ENCODE measurements at places on chromosomes 4 and X. TPM values are rescaled to one million over a fixed set of nuclear protein-coding genes. Genes with fewer than 3 reads are reported as not detected.

Gene ACTRT1
- not detected for polyA plus RNA-seq

Gene EFHC2
- polyA plus RNA-seq, result 0.29 TPM

Gene SHROOM4
- polyA plus RNA-seq, result 4.6 TPM

Gene XAGE1A
- not detected for polyA plus RNA-seq

Gene AKAP14
- polyA plus RNA-seq, result not detected

Gene SLC9A7
- 3.5 TPM for polyA plus RNA-seq

Gene PPP2R2C
- polyA plus RNA-seq, result 48.1 TPM

Gene SPARCL1
- polyA plus RNA-seq, result 345 TPM

DNA sequence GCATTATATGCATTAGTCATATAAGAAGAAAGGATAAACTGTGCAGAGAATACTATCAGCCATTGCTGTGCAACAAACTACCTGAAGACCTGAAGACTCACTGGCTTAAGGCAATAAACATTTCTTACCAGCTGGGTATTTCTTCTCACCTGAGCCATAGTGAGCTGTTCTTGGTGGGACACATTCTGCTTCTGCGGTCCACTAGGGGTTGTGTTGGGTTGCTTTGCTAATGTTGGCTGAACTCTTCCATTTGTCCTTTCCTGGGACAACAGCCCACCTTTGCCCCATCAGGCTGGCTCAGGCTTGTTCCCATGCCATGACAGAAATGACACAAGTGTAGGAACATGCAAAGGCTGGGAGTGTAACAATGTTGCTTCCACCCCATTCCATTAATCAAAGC lies 388.6 kb downstream of the PCDH7 start:
- no peak for DNase-seq

- no peak for DNase-seq
These were observed 898.3 kb downstream of the CCSER1 start for GRCh38 chr4:91025241-91026148.

DNA sequence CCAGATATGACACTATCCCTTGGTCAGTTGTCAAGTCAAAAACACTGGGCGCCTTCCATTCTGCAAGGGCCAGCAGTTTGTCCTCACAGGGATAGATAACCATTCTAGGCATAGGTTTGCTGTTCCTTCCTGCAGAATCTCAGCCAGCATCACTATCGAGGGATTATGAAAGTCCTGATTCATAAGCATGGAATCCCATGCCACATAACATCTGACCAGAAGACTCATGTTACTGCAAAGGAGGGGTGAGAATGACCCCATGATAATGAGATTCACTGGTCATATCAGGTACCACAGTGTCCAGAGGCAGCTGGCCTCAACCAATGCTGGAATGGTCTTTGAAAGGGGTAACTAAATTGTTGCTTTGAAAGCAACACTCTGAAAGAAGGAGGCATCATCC lies 84.7 kb downstream of the OTC start:
- DNase-seq, result no peak

DNA sequence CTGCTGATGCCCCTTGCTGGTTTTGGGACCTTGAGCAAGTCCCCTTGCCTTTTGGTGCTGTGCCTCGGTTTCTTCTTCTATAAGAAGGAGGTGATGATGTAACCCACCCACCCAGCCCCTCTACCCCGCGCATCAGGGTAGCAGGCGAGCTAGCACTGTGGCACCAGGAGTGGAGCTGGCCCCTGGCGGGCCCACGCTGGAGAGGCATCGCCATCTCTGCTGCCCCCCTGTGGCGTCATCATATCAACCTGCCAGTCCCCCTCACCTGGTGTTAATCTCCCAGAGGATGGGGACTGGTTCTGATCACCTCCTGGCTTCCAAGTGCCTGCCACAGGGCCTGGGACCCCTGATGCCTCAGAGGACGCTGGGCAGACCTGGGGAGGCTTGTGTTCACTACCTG lies 6.3 kb upstream of the SORCS2 start:
- DNase-seq, result no peak

DNA sequence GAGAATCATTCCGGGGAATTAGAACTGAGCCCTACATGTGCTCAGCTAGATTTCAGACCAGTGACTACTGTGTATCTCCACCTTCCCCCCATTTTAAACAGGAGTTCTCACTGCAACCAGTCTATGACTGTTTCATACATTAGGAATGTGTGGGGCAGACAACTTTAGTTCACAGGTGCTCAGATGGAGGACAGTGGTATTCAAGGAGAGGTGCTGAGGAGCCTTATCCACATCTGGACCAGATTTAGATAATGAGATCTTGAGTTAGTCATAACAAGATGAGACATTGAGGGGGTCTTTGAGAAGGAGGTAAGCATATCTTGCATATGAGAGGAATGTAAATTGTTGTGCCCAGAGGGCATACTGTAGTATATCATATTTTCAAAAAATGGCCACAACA lies 32.8 kb upstream of the RELL1 start:
- DNase-seq, result no peak

DNA sequence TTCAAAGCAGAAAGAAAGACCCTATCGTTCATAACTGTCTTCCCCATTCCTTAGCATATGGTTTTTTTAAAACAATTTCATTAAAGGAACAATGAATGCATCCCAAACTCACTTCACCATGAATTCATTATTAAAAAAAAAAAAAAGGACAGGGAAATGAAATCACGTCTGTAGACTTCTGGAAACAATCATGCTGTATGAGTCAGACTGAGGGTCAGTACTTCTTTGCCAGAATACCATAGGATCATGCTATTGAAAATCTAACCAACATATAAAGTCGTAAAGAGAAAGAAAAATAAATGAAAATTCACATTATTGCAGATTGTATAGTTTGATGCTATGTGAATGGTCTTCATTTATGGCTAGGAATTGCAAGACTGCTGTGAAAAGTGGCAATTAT lies 144.4 kb downstream of the PCDH18 start:
- DNase-seq, result no peak

DNA sequence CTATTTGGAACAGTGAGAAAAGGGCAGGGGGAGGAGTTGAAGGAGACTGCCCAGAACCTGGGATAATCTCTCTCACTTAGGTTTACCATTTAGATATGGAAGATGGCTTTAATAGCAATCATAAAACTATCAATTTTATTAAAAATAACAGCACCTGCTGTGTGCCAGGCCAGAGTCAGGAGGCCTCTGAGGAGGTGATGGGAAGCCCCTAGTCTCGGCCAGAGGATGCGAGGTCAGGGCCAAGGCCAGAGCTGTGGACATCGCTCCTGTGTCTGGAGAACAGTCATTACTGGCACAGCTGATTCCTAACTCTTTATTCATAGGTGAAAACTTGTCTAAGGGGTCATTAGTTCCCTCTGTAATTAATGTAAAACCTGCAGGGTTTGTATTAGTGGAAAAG lies 4.2 kb upstream of the IQSEC2 start:
- DNase-seq, result no peak

GRCh38 chr4:145076469-145076855 lies 21.5 kb downstream of the ANAPC10 start:
- DNase-seq, result peak; percentile 68

DNA sequence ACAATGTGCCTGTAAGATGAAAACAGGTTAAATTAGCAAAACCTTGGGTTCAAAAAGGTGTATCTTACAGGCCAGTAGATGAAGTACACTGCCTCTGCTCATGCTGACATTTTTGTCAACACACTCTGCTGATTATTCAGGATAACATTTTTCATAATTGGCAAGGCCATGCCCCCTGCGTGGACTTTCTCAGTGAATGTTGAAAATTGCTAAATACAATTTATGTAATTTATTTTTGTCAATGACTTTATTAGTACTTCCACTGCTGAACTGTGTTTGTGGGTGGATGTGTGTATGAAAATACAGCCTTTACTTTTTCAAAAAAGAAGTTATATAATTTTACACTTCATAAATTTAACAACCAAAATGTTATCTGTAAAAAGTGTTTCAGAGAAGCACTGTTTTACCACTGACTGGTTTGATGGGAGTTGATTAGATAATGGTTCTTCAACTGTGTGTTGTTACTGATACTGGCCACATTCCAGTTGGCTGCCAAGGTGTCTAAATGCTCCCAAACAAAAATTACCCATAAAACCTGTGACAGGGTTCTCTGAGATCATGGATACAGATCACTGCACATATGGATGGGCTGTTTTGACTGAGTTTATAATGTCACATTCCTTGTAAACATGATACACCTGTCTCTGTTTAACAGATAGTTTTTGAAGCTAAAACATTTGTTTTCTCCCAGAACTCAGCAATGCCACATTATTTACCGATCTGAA lies 151.9 kb upstream of the SLC7A11 start:
- DNase-seq, result no peak

DNA sequence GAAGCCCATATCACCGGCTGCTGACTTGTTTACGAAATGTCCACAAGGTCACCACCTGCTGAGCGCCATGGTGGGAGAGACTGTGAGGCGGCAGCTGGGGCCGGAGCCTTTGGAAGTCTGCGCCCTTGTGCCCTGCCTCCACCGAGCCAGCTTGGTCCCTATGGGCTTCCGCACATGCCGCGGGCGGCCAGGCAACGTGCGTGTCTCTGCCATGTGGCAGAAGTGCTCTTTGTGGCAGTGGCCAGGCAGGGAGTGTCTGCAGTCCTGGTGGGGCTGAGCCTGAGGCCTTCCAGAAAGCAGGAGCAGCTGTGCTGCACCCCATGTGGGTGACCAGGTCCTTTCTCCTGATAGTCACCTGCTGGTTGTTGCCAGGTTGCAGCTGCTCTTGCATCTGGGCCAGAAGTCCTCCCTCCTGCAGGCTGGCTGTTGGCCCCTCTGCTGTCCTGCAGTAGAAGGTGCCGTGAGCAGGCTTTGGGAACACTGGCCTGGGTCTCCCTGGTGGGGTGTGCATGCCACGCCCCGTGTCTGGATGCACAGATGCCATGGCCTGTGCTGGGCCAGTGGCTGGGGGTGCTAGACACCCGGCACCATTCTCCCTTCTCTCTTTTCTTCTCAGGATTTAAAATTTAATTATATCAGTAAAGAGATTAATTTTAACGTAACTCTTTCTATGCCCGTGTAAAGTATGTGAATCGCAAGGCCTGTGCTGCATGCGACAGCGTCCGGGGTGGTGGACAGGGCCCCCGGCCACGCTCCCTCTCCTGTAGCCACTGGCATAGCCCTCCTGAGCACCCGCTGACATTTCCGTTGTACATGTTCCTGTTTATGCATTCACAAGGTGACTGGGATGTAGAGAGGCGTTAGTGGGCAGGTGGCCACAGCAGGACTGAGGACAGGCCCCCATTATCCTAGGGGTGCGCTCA lies 8.7 kb upstream of the MSANTD1 start:
- DNase-seq, result peak; percentile 60

DNA sequence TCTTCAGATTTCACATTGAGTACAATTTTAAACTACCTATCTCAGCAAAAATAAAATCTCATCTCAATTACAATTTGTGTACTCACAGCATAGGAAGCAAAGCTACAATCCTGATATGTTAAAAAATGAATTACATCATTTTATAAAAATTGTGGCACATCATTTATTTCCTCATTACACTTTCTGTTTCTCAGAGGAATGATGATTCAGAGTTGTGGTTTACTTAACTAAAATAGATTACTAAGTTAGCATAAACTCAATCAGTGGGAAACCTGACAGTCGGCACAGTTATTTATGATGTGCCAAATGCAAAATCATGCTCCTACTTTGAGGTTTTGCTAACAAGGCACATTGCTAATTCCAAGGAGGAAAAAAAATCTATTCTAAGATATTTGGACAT lies 325.0 kb downstream of the FBXO8 start:
- no peak for DNase-seq

GRCh38 chr4:89300499-89300898 lies 7.1 kb downstream of the GPRIN3 start:
- DNase-seq, result no peak

GRCh38 chr4:142556048-142556447 lies 290.1 kb downstream of the INPP4B start:
- DNase-seq, result no peak

- DNase-seq, result peak; percentile 9
These were observed 43.2 kb upstream of the RBM47 start for GRCh38 chr4:40672528-40673522.

DNA sequence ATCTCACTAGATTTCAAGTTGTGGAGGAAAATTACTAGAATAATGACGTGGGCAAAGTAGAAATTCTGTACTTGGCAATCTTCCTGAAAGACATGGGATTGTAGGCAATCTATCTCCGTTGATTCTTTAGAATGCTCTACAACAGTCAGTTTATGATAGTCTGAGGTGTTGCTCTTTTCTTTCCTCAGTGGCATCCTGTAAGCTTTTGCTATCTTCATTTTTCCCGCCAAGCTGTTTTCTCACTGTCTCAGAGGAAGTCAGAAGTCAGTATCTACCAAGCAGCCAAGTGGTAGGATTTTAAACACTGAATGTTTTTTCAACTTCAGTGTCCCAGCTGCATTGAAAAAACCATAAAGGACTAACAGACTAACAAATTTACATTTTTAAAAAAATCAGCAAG lies 23.7 kb downstream of the PCDH7 start:
- no peak for DNase-seq

DNA sequence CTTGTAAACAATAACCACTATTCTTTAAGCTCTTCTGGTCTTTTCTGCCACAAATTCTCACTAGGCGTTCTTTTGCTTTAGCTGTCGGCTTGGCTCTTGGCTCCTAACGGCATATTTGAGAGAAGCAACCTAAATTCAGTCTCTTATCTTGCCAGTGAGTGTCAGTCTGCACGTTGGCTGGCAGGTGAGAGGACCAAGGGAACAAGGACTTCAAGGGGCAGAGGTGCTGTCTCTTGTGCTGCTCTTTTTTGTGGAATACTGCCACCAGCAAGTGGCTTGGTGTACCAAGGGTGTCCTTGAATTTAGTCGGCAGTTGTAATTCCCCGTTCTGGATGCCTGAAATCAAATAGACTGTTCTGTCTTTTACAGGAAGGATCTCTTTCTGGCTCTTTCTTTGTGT lies 77.8 kb upstream of the SLC4A4 start:
- no peak for DNase-seq

DNA sequence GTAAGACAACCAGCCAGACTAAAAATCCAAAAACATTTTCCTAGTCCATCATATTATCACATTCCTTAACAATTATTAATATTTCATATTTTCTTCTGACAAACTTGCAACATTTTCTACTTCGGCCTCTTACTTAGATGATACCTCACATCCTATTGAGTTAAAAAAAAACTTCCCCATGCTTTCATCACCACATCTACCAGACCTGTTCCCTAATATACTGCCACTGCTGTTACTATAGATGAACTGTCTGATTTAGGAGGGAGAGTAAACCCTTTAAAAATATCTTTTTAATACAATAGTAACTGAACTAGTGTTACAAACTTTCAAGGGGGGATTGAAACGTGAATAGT lies 1.5 kb downstream of the FAM200B start:
- DNase-seq, result no peak

GRCh38 chr4:158161551-158162354 lies 11.1 kb downstream of the GASK1B start:
- DNase-seq, result no peak

All from brain (organoid and tissue), 16 donors.